Urinary bladder (tissue), 4 donors: ENCODE measurements at places on chromosomes 2 and 18.
A peak's percentile ranks its signal among the peaks of the same experiment; 100 is the strongest.

DNA sequence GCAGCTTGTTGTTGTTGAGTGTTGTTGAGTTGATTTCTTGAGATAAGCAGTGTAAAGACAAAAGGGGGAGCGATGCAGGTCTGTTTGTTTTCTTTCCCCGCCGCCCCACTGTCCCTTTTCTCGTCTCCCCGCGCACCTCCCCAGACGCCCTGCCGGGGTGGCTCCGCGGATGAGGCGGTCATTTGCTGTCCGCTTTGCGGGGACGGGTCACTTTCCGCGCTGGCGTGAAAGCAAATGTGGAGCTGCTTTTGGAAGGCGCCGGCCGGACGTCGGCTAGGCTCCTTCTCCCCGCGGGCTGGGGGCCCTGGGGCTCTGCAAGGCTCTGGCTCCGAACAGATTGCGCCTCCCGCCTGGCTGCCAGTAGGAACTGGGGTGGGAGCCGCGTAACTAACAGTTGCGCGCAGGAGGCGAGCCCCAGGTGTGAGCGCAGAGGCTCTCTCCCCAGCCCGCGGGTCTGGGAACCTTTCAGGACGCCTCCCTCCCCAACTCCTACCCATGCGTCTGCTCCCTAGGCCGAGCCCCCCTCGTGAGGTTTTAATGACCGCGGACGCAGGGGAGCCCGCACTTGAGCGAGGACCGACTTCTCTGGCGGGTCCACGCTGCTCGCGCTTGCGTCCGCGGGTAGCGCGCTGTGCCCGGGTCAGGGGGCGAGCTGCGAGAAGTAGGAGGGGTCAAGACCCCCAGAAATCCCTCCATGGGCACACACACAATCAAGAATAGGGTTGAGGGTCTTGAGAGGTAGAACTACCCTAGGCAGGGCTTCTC, 146.6 kb downstream of the MEIS1 start:
- DNase-seq = no peak

DNA sequence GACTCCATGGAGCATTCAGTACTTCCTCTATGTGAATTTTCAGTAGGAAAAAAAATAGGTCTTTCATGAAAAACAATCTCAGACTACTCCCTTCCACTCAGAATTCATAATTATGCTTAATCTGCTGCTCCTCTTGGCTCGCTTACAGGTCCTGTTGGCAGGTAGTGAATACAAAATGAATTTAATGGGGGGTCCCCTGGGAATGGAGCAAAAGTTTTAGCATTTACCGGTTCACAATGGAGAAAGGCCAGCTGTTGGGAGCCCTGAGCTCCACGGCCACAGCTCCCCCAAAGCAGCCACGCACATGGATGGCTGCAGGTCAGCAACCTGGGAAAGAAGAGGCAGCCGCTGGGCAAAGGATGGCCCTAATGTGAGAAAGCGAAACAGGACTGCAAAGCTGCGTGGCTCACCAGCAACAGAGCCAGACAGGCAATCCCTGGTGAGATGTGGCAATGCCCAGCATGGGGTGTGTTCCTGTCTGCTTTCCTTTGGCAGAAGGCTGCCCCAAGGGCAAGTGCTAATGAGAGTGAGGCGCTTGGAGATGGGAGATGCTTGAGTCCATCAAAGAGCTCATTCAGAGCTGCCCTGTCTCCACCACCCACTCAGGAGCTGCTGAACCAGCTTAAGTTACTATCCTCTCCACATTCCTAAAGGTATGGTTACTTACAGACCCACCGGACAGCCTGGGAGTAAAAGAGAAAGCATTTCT, 447.4 kb downstream of the EPHA4 start:
- DNase-seq = no peak

- DNase-seq = no peak
Observed at GRCh38 chr18:36294031-36294430, 3.5 kb upstream of the FHOD3 start.

DNA sequence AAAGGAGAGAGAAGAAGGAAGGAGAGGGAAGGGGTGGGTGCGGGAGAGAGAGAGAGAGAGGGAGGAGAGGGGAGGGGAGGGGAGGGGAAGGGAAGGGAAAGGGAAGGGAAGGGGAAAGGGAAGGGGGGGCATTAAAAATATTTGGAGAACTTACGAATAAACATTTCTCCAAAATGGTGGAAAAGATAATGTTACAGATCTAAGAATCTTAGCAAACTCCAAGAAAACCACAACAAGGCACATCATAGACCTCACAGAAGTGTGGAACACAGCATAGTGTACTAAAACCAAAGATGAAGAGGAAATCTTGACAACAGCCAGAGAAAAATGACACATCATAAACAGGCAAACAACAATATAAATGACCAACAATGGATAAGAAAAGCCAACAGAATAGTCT, 83.1 kb downstream of the CRACDL start:
- no peak for DNase-seq

DNA sequence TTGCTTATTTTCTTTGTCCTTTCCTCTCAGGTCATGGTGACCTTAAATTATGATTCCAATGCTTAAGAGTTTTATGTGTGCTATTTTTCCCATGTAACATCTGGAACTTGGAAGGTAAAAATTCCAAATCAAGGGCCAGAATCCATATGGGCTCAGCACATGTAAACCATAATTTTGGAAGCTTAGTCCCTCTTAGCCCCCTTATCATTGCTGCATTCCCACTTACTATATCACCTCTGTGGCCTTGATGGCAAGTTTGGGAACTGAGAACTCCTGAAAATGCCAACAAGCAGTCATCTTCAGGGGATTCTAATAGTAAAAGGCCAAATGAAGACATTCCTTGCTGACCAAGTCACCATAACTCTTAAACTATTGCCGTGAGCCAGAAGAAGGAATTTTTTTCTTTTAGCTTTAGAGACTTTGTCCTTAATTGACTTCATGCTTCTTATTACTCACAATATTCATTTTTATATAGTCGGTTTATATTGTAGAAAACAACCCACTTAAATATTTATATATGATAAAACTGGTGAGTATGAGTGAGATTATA, 251.4 kb downstream of the SLC8A1 start:
- no peak for DNase-seq

DNA sequence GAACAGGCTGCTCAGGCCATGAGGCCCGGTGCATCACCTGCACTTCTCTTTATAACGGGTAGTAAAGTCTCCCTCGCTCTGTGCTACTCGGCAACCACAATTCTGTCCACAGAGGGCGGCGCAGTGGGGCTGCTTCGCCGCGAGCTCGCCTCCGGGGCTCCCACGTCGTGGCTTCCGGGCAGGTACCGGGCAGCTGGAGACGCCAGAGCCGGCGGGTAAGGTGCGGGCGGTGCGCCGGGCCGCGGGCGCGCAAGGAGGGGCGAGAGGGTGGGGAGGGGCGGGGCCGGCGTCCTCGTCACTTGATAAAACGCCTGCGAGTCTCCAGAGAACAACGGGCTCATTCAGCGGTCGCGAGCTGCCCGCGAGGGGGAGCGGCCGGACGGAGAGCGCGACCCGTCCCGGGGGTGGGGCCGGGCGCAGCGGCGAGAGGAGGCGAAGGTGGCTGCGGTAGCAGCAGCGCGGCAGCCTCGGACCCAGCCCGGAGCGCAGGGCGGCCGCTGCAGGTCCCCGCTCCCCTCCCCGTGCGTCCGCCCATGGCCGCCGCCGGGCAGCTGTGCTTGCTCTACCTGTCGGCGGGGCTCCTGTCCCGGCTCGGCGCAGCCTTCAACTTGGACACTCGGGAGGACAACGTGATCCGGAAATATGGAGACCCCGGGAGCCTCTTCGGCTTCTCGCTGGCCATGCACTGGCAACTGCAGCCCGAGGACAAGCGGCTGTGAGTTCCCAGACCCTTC, at the start of gene ITGA6:
Gene ITGA6 (plus strand): TSS at position 331 of the 734 bp plus-strand sequence.
- DNase-seq = no peak

- no peak for DNase-seq
Observed at GRCh38 chr18:1806884-1807615, 764.3 kb downstream of the METTL4 start.

DNA sequence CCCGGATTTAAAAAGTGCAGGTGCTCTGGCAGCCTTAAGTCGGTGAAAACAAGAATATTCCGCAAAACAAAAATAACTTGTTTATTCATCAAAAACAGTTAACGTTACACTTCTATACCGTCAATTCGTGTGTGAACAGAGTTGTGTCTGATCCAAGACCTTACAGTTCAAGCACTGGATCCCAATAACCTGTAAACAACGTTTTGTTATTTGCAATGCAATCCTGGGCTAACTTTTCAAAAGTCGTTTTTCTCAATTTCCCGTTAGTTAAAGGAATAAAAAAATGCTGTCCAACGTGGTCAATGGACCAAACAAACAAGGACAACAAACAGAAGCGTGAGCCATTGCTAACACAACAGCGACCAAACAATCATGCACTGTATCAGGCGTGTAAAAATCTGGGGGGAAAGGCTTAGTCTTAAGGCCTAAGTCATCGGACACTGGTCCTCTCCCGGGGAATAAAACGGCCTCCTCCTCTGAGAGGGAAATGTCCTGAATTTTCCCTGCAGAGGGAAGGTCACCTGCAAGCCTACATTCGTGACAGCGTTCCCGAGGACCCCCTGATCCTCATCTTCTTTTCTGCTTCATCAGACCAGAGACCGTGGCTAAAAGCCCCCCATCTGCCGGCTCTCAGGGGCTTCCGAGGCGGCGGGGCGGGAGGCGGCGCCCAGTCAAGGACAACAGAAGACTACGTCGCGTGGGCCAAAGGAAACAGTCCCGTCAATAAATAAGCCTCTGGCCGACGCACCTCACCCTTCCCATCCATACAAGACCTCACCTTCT, 490 bp downstream of the NDUFS1 start:
- no peak for DNase-seq

GRCh38 chr2:238835726-238836301, 12.1 kb upstream of the TWIST2 start:
- DNase-seq = no peak

- DNase-seq = peak; percentile 31
Observed at GRCh38 chr2:208142240-208142924, 3.6 kb downstream of the CRYGB start.

GRCh38 chr2:20877960-20878359, 55.1 kb upstream of the LDAH start:
- DNase-seq = no peak
